Stimulated activated CD4-positive, alpha-beta T cell treated with anti-CD3 and anti-CD28 coated beads, Interleukin-12 subunit alpha, Interleukin-12 subunit beta, amount 100 ng/mL, for 24 hours (primary cell): ENCODE measurements at places on chromosomes 7 and 10.

DNA sequence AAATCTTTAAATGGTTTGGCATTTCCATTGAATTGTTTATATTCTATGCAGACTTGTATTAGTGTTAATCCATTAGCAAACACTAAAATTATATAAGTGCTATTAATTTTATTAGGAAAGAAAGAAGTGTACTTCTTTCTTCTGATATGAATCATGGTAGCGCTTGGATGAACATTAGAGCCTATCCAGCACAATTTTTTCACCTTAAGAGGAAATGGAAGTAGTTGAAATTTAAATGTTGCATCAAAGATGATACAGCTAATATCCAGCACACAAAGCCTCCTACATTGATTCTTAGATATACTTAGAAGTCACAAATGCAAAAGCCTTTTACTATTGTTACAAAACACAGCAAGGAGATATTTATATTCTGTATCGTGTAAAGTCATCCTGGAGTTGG is 174.5 kb downstream of the AHR start:
- DNase-seq: no peak

DNA sequence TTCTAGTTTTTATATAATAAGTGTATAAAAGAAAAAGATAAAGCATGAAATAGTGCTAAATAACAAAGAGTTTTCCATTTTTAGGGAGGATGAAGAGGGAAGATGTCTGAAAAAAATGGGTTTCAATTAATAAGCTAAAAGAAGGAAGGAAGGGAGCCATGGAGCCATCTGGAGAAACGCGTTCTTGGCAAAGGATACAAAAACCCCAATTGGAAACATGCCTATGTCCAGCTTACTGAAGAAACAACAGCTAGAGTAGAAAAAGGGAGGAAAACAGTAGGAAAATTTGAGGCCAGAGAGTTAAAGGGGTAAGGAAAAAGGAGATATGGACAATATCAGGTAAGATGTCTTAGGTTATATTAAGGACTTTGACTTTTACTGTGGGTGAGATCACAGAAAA is 416.2 kb upstream of the GHITM start:
- no peak for DNase-seq

- DNase-seq: no peak
These were observed 23.6 kb upstream of the PFKP start for GRCh38 chr10:3043512-3044368.

GRCh38 chr7:45597286-45597984 is 23.3 kb downstream of the ADCY1 start:
- DNase-seq: no peak

DNA sequence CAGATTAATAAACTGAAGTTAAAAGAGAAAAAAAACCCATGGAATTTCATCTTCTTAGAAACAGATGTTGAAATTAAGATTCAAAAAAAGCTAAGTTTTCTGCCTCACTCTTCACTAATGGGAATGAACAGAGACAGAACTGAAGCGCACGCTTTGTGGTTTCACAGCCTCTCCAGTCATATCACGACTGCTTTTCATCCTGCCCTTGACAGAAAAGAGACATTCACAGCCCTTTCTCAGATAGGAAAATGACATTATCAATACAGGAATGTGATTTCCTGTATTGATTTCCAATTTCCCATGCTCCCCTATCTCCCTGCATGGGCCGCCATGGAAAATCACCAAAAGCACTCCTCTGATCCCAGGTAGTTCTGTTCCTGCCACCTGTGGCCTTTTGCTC is 108.2 kb downstream of the PFKFB3 start:
- no peak for DNase-seq

GRCh38 chr10:107450056-107450455 is 285.6 kb upstream of the SORCS1 start:
- no peak for DNase-seq

GRCh38 chr10:22669163-22669711 is 45.1 kb downstream of the PIP4K2A start:
- no peak for DNase-seq

DNA sequence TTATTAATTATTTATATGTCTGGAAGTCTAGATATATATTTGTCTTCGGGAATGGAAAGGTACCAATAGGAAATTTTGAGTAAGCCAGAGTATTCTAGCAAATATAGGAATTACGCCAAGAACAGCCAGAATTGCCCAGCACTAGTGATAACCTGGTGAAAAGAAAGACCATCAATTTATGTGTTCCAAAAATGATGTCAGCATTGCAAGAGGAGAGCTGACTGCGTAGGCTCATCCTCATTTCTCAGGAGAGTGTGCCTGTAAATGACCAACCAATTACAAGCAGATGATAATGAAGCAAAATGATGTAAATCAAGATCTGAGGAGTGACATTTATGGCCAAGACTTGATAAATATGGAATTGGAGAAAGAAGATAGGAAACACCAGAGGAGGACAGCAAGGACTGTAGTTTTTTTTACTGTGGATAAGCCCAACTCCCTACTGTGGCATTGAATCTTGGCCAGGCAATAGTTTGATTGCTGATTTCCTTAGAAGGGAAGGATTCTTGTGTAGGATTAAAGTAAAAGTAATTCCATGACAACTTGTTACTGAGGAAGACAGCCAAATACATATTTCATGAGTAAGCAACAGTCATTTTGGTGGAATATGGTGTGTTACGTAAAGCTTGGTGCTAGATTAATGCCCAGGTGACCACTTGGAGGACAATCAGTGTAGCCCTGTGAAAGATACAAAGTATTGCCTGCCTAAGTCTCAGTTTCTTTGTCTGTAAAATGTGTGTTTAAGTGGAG is 590.8 kb downstream of the AUTS2 start:
- no peak for DNase-seq

DNA sequence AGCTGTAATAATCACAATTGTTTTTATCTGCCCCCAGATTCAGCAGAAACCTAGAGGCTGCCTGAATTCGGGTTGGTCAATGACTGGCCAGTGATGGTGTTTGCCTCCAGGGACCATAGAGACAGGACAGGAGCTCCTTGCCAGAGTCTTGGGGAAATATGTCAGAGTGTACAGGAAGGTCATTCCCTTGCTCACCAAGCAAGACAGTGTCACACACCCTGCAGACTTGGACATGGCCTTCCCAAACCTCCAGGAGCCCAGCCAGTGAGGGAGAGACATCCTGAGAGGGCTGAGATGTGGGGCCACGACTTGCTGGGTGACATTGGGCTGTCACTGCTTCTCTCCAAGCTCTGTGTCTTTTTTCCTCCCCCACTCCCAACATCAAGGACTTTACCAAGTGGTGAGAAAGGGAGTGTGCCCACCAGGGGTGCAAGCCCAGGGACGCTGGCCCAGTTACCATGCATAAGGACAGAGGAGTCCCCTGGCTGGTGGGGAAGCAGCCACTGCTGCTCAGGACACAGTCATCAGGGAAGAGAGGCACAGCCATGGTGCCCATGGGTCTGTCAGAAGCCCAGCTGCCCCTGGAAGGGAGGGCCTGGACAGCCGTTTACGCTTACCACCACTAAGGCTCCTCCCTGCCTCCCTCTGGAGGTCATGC is 25.3 kb upstream of the C10orf53 start:
- no peak for DNase-seq

- DNase-seq: no peak
These were observed 261.3 kb downstream of the BICC1 start for GRCh38 chr10:58773944-58774343.

DNA sequence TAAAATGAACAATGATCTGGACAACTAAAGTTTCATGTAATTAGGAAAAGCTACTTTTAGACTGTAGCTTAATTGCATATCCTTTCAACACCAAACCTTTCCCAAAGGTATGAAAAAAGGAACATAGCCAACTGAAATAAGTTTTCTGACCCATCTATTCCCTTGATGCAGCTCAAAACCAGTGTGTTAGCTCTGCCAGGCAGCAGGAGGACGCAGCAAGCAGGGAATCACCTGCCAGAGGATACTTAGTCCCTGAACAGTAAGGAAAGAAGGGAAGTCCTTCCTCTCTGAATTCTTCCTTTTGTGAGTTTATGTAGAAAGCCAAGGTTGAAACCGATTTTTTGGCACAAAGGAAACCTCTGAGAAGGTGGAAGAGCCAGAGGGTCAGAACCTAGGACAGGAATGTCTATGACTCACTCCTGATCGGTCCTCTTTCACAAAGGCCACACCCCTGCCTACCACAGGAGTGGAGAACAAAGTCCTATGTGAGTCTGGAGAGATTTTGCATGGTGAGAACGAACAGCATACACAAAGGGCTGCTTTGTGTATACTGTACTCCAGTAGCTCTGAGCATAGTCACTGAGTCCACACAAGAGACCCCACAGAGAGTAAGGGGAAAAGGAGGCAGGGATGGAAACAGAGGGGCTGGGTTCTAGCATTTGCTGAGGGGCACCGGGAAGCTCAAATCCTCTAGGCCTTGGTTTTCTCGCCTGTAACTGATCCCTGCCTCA is 68.8 kb upstream of the GSDME start:
- no peak for DNase-seq

DNA sequence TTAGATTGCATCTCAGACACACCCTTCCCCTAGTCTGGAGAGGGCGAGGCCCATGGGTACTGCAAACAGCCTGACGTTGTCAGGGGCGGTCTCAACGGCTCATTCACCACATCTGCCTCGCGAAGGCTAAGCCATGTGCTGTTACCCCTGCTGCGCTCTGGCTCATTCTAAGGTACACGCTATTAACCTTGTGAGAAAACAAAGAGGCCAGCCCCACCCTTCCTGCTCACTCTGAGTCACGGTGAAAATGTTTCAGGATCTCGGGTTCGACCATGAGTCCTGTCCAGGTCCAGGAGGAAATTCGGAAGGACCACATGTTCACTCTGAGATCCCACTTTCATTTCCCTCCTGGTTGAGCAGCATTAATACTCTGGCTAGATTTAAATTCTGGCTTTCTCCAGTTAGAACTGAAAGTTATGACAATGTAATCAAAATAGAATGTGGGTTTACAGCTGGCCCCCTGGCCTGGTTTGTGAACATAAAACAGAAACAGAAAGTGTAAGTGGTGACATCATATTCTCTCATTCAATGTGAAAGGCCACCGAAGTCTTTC is 55.2 kb downstream of the EGFR start:
- no peak for DNase-seq

GRCh38 chr7:113891031-113891350 is 27.8 kb downstream of the PPP1R3A start:
- DNase-seq: no peak

GRCh38 chr7:77954773-77955555 is 156.4 kb downstream of the PHTF2 start:
- DNase-seq: no peak

DNA sequence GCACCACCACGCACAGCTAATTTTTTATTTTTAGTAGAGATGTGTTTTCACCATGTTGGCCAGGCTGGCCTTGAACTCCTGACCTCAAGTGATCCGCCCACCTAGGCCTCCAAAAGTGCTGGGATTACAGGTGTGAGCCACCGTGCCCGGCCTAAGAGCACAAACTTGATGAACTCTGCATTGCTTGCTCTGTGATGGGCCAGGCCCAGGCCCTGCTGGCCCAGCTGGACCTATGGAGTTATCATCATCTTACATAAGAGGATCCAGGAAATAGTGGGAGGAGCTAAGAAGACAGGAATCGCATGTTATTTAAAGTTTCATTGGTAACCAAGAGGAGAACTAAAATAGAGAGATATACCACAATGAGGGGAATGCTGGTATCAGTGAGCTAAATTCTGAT is 86.9 kb downstream of the DAGLB start:
- no peak for DNase-seq

GRCh38 chr7:17109020-17109419 is 189.4 kb upstream of the AHR start:
- DNase-seq: no peak

DNA sequence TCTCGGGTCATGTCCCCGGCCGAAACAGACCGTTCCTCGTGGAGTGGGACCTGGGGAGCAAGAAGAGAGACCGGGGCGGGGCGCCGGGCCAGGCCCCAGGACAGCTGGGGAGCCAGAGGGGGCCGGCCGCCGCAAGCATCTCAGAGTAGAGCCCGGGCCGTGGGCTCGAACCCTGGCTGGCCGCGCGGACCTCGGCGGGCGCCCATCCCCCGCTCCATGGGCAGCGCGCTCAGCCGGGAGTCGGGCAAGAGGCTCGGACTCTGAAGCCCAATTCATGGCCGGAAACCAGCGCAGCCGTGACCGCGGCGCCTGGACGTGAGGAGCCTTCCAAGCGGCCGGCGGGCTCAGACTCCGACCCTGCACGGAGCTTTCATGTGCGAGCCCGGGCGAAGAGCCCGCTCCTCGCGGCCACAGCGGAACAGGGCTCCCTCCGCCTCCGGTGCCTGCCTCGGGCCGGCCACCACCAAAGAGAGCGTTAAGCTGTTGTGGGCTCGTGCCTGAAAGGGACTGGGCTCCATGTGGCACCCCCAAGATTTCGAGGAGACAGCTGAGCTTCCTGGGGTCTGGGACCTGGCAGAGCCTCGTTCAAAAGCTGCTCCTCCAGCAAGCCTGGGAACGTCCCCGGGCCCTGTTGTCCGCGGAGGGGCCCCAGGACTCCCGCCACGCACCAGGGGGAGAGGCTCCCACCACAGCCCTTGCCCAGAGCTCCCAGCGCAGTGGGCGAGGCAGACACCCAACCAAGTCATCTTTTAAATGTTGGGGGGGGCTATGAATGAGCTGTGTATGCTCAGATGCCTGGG is 757 bp upstream of the GRID1 start:
- DNase-seq: no peak

GRCh38 chr10:29256586-29256985 is 32.3 kb upstream of the LYZL1 start:
- DNase-seq: no peak

DNA sequence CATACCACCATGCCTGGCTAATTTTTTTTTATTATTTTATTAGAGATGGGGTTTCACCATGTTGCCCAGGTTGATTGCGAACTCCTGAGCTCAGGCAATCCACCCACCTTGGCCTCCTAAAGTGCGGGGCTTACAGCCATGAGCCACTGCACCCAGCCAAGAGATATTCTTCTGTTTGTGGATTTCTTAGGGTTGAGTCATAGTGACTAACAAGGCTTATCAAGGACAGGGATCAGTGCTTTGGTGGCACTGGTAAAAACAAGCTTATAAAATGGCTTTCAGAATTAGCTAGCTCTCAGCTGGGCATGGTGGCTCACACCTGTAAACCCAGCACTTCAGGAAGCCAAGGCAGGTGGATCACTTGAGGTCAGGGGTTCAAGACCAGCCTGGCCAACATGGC is 122.4 kb downstream of the ZNF248 start:
- no peak for DNase-seq

- DNase-seq: no peak
These were observed 403.7 kb downstream of the GALNT17 start for GRCh38 chr7:71535616-71536015.

DNA sequence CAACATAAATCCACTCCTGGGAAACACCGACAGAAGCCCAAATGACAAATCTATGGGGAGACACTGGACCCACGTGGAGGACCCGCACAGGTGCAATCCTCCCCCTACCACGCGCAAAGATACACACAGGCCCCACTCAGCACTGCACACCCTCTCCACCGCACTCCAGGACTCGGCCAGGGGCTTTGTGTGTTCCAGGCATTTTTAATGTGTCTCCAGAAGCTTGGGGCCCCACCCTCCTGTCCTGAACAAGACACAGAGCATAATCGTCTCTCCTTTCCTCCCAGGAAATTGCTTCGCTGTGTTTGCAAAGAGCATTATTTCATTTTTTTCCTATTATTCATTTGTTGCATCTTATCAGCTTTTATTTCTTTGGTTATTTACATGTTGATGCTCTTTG is 82.8 kb downstream of the GLI3 start:
- DNase-seq: no peak

GRCh38 chr7:85184599-85185423 is 2.0 kb downstream of the SEMA3D start:
- no peak for DNase-seq
